Metanephros (tissue), 2 donors: ENCODE measurements at places on chromosomes 5 and 9. TPM values are rescaled to one million over a fixed set of nuclear protein-coding genes. Genes with fewer than 3 reads are reported as not detected.

The TAS2R1 gene
- total RNA-seq, result not detected

The IL13 gene
- not detected for total RNA-seq

The CD74 gene
- 619 TPM for total RNA-seq

The TUSC1 gene
- total RNA-seq, result 20.9 TPM

The LTC4S gene
- 1.5 TPM for total RNA-seq

The ISL1 gene
- total RNA-seq, result not detected

The IFNB1 gene
- not detected for total RNA-seq

The HACD4 gene
- 2.6 TPM for total RNA-seq

The ADAMTS19 gene
- total RNA-seq, result 8.5 TPM

The MAMDC2 gene
- total RNA-seq, result 5.7 TPM
